Osteocyte (in vitro differentiated cells): ENCODE measurements at places on chromosomes 12 and 14. TPM values are rescaled to one million over a fixed set of nuclear protein-coding genes. Genes with fewer than 3 reads are reported as not detected.

- no peak overlapping the region for H3K4me3 ChIP-seq
- no peaks in the 10 kb centered on the region for H3K27me3 ChIP-seq
- no peak for DNase-seq
Measured at GRCh38 chr12:22640851-22641250, 15.9 kb downstream of the ETNK1 start.

GRCh38 chr12:6233121-6233971 is 33.1 kb downstream of the CD9 start:
- no peaks in the 10 kb centered on the region for H3K27me3 ChIP-seq
- no peak for DNase-seq
- H3K36me3 ChIP-seq = peaks cover 23% of the 10 kb centered on the region
- H3K27ac ChIP-seq = peak overlapping the region; percentile 50

GRCh38 chr14:68449561-68450181 is 343.2 kb downstream of the ZFP36L1 start:
- no peak for DNase-seq
- no peak overlapping the region for H3K27ac ChIP-seq
- H3K27me3 ChIP-seq = no peaks in the 10 kb centered on the region
- peaks cover 3% of the 10 kb centered on the region for H3K36me3 ChIP-seq
- no peak overlapping the region for H3K4me3 ChIP-seq

The EFS gene
- 30.5 and 31.9 TPM in 2 replicates for total RNA-seq

GRCh38 chr14:102928412-102929240 is 6.2 kb downstream of the AMN start:
- DNase-seq = no peak
- H3K36me3 ChIP-seq = peaks cover 6% of the 10 kb centered on the region
- peak overlapping the region; percentile 57 for H3K4me3 ChIP-seq
- H3K27ac ChIP-seq = no peak overlapping the region
- H3K4me1 ChIP-seq = peaks cover 2% of the 10 kb centered on the region

DNA sequence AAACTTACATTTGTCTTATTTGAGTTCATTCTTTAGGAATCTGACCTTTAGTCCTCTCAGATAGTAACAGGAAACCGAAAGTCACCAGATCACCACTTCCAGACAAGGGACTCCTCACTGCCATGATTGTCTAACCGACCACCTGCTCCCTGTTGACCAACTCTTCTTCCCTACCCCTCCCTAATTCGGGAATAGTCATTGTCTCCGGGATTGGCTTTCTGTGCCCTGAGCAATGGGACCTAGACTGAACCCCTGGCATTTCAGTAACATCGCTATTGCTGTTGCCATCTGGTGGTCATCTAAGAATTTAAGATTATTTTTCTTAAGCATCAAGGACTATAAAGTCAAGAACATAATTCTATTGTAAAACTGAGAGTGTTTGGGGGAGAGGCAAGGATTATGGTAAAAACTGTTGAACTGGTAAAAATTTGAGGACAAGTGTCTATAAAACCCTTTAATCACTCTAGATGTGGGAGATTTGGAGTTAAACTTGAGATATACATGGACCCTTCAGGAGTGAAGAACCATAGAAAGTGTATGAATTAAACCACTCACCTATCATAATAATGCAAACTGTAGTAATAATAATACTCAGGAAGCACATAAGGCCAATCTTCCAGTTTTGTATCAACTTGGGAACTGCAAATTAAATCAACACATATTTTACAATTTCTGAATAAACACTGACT is 6.3 kb downstream of the CLEC2A start:
- no peak overlapping the region for H3K27ac ChIP-seq
- DNase-seq = no peak
- H3K36me3 ChIP-seq = no peaks in the 10 kb centered on the region
- H3K27me3 ChIP-seq = peaks cover 14% of the 10 kb centered on the region

DNA sequence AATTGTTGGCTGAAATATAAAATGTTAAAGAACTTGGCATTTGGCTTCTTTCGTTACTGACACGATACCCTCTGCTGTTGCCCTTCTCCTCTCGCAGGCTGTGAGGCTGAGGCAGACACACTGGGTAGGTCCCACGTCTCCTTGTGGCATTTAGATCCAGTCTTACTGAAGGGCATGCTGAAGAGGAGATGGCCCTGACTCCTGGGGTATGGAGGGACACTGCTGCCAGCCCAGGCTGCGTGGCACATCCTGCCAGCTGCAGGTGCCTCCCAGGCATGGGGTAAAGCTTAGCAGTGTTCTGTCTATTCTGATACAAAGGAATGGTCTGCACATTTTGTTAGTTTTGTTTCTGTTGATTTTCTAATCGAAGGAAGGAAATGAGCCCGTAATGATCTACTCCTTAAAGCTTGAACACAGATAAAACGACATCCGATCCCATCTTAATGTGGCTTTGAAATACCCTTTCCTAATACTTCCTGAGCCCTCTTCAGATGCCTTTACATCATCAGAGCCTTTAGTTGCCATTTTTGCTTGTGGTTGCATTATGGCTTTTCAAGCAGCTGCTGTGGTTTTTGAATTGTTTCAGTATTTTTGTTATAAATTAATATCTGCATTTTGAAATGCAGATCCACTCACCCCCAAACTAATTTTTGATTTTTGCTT is 61.1 kb downstream of the WDR20 start:
- H3K27ac ChIP-seq = no peak overlapping the region
- H3K36me3 ChIP-seq = peaks cover 33% of the 10 kb centered on the region
- H3K4me1 ChIP-seq = no peaks in the 10 kb centered on the region
- no peak overlapping the region for H3K4me3 ChIP-seq
- no peaks in the 10 kb centered on the region for H3K27me3 ChIP-seq

GRCh38 chr12:51225234-51225633 is 7.4 kb upstream of the POU6F1 start:
- no peaks in the 10 kb centered on the region for H3K27me3 ChIP-seq
- H3K36me3 ChIP-seq = no peaks in the 10 kb centered on the region
- DNase-seq = no peak
